ENCODE measurements at places on chromosomes 16 and 17.

DNA sequence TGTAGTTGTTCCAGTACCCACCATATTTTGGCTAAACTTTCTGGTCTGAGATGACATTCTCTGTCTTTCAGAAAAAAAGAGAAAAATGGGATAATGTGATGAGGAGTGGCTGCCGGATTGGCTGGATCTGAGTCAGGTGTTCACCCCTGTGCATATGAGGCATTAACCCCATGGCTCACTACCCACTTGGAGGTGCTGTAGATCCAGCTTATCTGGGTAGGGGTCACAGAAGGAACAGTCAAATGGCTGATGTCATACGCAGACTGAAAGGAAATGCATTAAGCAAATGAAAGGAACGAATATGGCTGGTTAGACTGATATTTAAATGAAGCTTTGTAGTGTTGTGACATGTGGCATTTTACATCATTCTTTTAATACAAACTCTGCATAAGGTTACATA lies 17.3 kb downstream of the MAP2K6 start:
- no peak for DNase-seq

DNA sequence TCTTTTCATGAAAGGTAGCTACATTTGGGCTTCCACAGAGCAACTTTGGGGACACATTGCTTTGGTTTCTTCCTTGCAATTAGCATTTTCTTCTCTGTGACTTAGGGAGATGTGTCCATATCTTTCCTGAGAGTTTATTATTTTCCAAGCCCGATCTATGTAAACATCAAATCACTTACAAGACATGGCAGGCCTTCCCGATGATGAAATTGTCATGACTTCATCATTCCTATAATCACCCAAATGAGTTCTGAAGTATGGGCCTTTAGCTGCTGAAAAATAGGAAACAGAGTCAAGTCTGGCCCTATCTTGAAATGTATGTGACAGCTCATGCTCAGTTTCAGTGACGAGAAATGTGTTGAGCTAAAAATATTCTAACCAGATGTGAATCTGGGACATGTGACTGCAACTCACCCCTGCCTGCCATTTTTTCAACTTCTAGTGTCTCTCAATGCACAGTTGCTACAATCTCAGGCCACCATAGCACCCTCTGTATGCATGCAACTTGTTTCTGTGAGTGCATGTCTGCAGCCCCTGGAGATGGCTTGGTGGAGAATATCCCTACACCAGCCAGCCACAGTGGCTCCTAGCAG lies 199.6 kb upstream of the MAF start:
- no peak for DNase-seq

GRCh38 chr16:46730126-46730525 lies 18.0 kb downstream of the MYLK3 start:
- DNase-seq, result no peak

DNA sequence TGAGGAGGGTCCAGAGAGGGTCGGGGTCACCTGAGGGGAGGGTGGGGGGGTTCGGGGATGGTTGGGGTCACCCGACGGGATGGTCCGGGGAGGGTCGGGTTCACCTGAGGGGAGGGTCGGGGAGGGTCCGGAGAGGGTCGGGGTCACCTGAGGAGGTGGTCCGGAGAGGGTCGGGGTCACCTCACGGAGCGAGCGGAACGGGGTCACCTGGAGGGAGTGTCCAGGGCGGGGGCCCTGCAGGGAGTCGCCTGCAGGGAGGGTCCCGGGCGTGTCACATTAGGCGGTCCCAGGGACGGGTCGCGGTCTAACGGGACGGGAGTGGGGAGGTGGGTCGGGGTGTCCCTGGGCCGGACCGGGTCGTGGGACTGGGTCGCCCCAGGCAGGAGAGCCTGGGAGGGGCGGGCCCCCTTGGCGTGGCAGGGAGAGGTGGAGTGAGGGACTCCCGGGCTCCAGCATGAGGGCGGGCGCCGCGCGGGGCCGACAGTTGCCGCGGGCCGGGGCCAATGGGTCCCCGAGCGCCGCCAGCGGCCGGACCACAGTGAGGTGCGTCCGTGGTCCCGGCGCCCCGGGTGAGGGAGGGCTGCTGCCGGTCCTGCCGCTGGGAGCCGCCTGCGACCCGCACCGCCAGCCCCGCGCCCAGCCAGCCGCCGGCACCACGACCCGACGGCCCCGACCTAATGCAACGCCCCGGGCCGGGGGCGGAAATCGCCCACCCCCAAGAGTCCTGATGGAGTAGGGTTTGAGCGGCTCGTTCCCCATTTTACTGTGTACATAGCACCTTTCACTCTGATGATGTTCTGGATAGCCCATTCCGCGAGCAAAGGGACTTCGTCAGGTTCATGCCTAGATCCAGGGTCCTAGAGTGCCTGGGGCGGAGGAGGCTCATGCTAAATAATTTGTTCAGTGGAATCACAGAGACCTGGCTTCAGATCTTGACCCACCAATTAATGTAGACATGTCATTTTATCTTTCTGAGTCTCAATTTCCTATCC lies 1.2 kb upstream of the ABCA3 start:
- DNase-seq, result no peak

- no peak for DNase-seq
These were observed 30.5 kb downstream of the PIK3R6 start for GRCh38 chr17:8836821-8837562.

GRCh38 chr16:46883353-46883689 lies 841 bp upstream of the GPT2 start:
- DNase-seq, result no peak

GRCh38 chr16:88810166-88810911 lies 1.4 kb downstream of the APRT start:
- no peak for DNase-seq

GRCh38 chr17:3914312-3914670 lies 2.0 kb downstream of the P2RX1 start:
- DNase-seq, result no peak
